Nucleus accumbens (tissue), 56 donors: ENCODE measurements at places on chromosomes 11 and 22.

GRCh38 chr22:27531782-27532530 lies 269.6 kb downstream of the MN1 start:
- DNase-seq, result no peak

DNA sequence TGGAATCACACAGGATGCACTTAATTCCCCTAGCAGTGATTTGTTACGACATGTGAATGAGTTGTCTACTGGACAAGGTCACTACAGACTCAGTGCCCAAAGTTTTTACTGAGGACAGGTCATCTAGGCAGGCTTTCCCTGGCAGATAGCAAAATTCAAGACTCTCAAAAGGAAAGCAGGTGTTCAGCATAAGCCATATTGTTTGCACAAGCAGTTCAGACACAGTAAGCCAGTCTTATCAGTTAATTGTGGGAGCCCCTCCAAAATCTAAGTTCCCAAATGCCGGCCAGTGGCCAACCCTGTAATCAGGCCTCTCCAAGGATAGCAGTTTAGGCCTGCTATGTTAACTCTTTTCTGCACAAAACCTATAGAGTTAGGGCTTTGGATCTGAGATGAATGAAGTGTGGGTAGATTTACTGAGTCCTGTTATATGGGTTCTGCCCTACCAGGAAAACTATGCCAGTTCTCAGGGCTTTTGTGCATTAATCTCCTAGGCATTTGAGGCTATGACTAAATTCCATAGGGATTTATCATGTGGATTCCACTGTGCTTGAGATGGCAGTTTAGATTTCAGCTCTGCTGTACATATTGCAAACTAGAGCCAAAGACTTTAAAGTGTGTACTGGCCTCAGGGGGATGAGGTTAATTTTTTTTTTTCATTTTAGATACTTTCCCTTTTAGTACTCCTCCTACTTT lies 4.8 kb upstream of the ARHGEF12 start:
- no peak for DNase-seq

DNA sequence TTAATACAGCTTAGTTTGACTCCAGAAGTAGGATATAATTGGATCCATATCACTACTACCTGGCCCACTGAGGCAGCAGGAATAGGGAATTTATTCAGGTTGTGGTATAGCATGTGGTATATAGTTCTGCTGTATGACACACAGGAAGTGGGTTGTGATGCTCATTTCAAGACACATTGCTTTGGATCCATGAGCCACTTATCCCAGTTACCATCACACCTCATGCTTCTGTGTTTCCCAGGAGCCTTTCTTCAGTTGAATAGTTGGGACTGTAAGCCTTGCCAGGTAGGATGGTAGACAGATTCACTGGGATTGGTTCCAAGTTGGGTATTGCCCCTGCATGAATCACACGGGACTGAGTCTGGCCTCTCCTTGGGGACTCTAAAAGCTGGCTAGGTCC lies 9.9 kb upstream of the SLC37A2 start:
- no peak for DNase-seq

DNA sequence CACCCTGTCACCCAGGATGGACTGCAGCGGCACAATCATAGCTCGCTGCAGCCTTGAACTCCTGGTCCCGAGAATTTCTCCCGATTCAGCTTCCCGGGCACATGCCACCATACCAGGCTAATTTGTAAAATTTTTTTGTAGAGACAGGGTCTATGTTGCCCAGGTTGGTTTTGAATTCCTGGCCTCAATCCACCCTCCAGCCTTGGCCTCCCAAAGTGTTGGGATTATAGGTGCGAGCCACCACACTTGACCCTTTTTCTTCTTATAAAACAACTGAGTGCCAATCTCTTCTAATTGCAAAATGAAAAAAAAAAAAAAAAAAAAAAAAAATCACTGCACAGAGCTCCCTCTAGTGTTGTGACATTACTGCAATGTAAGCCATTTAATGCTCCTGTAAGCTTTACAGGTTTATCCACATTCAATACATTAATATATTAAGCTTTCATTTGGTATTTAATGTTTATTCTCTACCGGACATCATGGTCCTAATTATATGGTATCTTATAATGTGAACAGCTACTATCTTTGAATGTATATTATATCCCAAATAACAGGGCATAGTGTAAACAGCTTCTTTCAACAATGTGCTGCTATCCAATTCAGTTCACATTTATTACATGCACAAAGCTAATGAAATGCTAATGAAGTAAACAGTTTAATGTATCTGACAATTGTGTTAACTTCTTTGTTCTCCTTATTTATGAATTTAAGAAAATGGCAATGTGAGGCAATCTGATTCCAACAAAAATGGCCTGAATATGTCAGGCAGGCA lies 44.6 kb downstream of the COPB1 start:
- peak; percentile 2 for DNase-seq

- no peak for DNase-seq
Measured at GRCh38 chr11:57164317-57164716, 17.4 kb upstream of the LRRC55 start.

- DNase-seq, result no peak
Measured at GRCh38 chr11:62491571-62492329, 54.9 kb downstream of the AHNAK start.

DNA sequence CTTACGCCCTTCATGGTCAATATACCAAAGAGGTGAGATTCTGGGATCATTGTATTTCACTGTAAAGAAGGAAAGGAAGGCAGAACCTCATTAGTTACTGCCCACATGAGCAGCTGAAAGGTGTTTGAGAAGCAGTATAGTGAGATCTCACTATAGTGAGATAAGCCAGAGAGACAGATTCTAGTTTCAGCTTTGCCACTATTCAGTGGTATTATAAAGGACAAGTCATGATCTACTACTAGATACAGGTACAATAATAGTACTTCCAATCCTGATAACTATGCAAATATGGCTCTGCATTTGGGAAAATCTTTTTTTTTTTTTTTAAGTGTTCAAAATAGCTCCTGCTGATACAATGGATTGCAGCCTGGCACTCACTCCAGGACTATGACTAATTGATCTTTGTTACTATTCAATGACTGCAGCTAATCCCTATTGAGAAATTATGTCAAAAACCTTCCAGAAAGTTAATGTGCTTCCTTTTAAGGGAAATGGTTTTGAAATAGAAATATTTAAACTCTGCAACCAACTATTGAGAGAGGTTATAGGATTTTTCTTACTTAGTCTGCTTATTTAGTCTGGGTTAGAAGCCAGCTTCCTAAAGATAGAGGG lies 8.3 kb upstream of the DLAT start:
- no peak for DNase-seq

DNA sequence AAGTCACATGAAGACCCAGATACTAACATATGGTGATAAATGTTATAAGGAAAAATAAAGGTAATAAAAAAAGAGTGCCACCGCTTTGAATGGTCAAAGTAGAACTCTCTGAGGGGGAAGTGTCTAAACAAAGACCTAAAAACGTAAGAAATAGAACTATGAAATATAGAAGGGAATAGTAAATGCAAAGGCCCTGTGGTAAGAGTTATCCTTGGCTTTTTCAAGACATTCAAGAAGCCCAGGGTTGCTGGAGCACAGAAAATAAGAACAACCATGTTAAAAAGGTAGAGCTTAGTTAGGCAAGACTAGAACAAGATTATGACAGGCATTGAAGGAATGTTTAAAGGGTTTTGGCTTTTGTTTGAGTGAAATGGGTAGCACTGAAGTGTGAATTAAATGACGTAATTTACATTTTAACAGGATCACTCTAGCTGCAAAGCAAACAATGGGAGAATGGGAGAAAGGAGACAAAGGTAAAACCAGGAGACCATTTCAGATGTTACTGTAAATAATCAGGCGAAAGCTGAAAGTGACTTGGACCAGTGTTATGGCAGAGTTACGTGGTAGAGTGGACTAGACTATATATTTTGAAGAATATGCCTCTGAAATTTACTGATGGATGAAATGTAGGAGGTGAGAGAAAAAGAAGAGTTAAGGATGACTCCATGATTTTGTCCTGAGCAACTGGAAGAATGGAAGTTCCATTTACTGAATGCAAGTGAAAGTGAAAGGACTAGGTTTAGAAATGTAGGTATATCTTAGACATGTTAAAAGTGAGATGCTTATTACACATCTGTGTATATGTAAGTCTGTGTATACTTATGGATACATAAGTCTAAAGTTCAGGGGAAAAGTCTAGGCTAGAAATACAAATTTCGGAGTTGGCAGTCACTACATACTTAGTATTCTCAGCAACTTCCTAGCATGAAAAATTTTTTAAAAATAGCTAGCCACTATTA lies 28.5 kb downstream of the BTBD10 start:
- no peak for DNase-seq

DNA sequence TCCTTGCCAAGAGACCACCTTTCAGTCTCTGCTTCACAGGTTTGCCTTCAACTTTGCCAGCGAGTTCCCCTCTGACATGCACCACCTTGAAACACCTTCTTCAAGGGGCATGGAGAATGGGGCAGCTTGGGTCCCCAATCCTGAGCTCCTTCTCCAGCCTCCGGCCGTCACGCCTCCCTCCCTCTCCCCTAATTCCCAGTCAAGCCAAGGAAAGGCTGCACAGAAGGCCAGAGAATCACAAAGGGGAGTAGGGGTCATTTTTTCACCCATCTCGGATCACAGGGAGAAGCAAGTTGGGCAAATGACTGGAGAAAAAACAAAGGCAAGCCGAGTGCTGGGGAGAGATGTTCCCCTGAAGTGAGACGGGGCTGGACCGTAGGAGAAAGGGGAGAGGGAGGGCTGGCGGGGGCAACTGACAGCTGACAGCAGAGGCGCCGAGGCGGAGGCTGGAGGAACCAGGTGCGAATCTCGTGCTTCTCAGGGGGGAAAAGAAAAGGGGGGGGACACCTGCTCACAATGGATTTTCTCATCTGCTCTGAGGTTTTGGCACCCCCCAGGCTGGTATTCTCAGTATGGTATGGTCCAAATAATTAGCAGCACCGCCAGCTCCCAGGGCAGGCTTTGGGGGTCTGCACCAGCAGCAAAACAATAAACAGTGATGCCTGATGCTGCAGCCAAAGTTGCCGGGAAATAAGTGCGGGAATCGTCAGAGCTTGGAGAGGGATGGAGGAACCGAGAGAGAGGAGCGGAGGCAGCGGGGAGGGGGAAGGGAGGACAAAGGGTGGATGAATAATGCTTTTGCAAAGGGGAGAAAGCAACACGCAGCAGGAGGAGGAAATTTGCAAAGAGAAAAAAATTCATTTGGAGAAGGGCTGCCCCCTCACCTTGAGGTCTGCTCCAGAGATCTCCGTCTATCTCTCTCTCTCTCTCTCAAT lies 644 bp downstream of the YPEL4 start:
- peak; percentile 81 for DNase-seq

GRCh38 chr22:32164075-32164860 lies 5.2 kb upstream of the C22orf42 start:
- no peak for DNase-seq

GRCh38 chr11:73156686-73157085 lies 14.6 kb upstream of the FCHSD2 start:
- no peak for DNase-seq

GRCh38 chr11:48063424-48063978 lies 83.1 kb downstream of the PTPRJ start:
- DNase-seq, result no peak

DNA sequence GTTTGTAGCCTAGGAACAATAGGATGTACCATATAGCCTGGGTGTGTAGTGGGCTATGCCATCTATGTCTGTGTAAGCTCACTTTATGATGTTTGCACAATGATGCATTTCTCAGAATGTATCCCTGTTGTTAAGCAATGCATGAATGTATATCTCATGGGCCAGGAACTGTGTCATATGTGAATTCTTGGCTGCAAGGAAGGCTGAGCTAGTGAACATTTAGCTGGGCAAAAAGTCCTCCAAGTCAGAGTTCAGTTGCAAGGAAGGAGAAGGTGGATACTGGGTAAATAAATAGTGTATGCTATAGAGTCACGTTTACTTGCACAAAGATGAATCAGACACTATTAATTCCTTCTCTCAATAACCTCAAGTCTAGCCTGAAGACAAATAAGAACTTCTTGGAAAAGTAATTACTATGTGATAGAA lies 136.1 kb downstream of the EHF start:
- DNase-seq, result no peak

- DNase-seq, result no peak
Measured at GRCh38 chr22:17746916-17747315, 27.4 kb downstream of the BID start.

- DNase-seq, result no peak
Measured at GRCh38 chr11:106787454-106787853, 230.8 kb downstream of the GUCY1A2 start.

- DNase-seq, result no peak
Measured at GRCh38 chr22:43481568-43482317, 69.9 kb downstream of the MPPED1 start.

DNA sequence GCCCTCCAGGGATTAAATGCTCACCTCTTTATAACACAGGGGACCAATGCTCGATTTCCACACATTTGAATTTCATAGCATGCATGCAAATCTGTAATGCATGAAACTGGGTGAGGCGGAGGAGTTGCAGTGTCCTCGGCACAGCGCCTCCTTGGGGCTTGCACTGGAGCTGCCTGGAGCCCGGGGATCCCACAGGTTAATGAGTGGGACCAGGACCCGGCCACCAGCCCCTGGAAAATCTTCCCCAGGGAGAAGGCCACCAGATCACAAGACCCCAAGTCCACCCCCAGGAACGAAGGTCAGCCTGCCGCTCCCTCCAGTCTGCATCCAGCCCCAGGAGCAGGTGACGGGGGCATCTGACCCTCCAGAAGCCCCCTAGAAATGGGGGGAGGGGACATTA lies 119.1 kb downstream of the MN1 start:
- DNase-seq, result no peak

- no peak for DNase-seq
Measured at GRCh38 chr22:47398921-47399790, 636.7 kb downstream of the TBC1D22A start.

- DNase-seq, result no peak
Measured at GRCh38 chr11:74535371-74536160, 42.0 kb upstream of the LIPT2 start.

DNA sequence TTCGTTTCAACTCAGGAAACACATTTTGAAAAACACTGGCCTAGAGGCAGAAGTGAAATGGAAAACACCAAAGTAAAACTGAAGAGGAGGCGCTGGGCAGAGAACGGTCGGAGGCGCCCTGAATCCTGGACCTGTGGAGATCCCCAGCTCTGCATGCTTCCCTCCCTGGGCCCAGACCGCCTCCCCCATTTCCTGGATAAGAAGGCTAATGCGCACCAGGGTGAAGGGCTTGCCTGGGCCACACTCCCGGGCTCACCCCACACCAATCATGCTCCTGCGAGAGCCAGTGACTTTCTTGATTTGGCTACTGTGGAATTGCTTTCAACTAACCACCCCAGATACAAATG lies 167.1 kb downstream of the CRYBB2 start:
- no peak for DNase-seq

- DNase-seq, result no peak
Measured at GRCh38 chr11:33089776-33090175, 50.4 kb downstream of the TCP11L1 start.

- no peak for DNase-seq
Measured at GRCh38 chr11:12069066-12069676, 41.2 kb upstream of the MICAL2 start.

- no peak for DNase-seq
Measured at GRCh38 chr11:23976426-23976825, 520.4 kb upstream of the LUZP2 start.

- no peak for DNase-seq
Measured at GRCh38 chr11:32705309-32706033, 89.0 kb downstream of the CCDC73 start.
